ENCODE measurements at places on chromosomes 11 and 22.

- peak; percentile 69 for DNase-seq
Observed at GRCh38 chr22:19419464-19420178, 11.9 kb downstream of the HIRA start.

DNA sequence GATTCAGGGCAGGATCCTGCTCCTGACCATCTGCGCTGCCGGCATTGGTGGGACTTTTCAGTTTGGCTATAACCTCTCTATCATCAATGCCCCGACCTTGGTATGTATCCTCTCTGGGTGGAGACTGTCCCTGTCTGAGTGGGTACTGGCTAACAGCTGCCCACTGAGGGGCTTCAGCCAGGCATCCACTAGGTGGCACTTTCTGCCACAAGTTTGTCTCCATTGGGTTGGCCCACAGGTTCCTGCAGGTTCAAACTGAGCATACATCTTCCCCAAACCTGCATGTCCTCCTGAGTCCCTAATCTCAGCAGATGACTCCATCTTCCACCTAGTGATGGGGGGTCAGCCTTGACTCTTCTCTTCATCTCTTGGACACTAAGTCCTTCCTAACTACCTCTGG is 4.4 kb downstream of the SLC2A11 start:
- no peak for DNase-seq

GRCh38 chr11:110565357-110566336 is 135.9 kb downstream of the FDX1 start:
- no peak for DNase-seq

DNA sequence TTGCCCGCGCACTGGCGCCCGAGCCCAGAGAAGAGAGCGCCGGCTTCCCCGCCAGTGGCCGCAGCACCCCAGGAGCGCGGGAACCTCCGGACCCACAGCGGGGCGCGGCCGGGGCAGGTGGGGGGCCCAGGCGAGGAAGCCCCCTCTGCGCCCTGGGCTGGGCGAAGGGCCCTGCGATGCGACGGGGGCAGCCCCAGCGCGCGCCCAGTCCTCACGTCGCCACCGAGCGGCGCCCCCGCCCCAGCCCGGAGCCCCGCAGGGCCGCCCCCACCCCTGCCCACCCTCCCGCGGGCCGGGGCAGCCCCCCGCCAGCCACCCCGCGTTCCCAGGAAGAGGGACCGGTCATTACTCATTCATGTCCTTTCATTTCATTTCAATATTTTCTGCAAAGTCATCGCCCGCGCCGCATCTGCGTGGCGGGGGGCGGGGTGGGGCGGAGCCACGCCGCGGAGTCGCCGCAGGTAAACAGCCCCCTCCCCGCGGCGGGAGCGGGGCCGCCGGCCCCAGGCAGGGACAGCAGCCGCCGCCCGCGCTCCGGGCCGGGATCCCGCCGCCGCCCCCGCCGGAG is 673 bp upstream of the PANX2 start:
- DNase-seq, result peak; percentile 70

DNA sequence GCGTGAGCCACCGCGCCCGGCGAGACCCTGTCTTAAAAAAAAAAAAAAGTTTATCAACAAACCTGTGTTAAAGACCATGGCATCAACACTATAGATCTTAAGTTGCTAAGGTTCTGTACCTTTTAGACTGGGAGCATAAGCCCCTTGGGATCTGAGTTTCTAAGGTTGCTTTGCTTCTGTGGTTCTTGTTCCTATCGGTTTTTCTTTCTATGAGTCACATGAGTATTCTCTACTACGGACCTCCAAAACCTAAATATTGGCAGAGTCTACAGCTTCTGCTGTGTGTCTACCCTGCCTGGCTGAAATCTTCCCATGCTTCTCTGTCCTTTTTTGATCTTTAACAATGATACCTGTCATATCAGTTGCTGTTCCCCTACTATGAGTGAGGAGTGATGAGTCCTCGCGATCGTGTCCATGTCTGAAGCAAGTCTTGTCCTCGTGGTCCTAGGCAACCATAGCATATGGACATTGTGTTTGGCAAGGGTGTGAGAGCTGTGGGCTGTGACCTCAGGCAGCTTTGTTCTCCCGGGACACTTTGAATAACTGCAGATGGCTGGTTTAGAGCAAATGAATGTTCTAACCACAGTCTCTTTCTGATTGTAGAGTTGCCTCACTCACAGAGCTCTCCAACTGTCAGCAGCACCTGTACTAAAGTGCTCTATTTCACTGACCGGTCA is 9.0 kb upstream of the DLAT start:
- DNase-seq, result peak; percentile 44

- no peak for DNase-seq
Observed at GRCh38 chr11:92249156-92249753, 24.6 kb downstream of the FAT3 start.

- no peak for DNase-seq
Observed at GRCh38 chr22:20775342-20775895, 1.5 kb downstream of the SERPIND1 start.

DNA sequence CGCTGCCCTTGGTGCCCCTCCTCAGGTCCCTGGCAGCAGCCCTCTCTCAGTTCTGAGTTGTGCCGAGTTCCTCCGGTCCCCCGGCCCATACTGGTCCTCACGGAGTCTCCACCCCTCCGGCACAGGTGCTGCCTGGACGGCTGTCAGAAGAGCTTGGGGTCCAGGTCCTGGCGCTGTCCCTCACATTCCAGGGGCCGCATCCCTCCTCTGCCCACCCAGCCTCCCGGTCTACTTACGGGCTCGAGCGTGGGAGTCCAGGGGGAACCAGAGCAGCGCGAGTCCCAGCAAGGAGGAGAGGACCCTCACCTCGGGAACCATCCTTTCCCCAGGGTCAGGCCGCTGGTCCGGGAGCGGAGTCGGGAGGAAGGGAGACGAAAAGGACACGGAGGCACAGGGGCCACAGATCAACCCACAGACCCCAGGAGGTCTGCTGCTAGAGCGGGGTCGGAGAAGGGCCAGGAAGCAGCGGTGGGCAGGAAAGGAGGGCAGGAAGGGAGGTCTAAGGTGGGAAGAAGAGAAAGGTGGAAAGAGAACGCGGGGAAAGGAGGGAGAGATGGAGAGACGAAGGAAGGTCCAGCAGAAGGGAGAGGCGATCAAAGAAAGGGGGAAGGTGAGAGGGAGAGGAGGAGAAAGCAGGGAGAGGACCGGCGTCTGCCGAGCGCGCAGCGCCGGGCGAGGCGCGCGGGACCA is 510 bp downstream of the CHRDL2 start:
- no peak for DNase-seq

- peak; percentile 67 for DNase-seq
Observed at GRCh38 chr22:33018232-33018864, 39.8 kb downstream of the SYN3 start.

- no peak for DNase-seq
Observed at GRCh38 chr22:24526191-24526590, 28.7 kb downstream of the GUCD1 start.

DNA sequence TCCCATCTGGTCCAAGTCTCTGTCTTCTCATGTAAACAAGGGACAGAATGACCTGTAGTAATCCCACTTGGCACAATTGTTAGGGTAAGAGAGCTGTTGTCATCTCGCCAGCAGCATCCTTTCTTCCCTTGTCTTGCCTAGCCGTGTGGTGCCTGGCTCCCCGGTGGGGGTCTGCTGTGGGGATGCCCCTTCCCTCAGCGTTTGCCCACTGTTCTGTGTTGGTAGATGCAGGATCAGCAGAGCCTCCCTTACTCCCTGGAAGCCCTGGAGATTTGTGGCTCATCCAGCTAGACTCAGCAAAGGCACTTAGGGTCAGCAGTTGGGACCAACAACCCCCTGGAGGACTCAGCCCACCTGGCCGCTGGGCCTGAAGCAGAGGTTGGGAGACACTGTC is 13.0 kb downstream of the ACO2 start:
- DNase-seq, result no peak

DNA sequence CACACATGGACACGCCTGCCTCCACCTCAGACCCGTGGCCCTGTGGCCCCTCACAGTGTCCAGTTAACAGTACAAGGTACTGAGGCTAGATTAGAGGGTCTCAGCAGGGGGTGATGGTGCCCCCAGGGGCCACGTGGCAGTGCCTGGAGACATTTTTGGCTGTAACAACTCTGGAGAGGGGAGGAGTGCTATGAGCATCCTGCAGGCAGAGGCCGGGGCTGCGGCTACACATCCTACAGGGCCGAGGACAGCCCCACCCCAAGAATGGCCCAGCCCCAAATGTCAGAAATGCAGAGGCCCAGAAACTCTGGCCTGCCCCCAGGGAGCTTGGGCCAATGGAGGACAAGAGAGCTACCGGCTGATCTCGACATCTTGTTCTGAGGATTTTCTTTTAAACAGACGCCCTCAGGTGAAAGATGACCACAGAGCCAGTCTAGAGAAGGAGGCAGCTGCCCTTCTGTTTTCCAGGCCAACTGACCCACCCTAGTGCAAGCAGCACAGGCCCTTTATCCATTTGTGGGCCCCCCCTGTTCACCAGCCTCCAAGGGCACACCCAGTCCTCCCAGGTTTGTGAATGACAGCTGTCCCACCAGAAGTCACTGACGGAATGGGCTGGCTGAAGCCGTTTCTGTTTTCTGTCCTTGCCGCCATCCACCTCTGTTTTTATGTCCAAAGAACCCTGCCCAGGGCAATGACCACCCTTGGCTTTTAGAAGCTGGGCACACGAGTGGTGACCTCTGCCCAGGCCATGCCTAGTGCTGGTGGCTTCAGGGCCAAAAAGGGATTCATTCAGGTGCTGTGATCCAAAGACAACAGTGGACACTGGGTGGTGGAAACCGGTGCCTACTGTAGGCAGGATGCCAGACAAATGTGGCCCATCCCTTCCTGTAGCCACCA is 85.2 kb upstream of the LINC01488 start:
- DNase-seq, result no peak

DNA sequence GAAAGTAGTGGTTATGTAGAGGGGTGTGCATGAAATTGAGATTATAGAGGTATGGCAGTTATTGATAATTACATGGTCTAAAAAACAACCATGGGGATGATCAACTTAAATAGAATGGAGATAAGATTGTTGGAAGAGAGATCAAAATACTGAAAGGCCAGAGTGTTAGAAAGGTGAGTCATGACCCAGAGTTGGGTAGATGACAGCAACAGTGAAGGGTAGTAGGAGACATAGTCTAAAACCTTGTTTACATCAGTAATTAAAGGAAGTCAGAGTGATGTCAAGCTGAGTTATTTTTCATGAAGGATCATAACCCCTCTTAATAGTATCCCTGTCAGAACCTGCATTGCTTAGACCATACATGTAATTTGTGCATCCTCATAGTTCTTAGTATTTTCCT is 110.9 kb downstream of the ELP4 start:
- DNase-seq, result no peak

DNA sequence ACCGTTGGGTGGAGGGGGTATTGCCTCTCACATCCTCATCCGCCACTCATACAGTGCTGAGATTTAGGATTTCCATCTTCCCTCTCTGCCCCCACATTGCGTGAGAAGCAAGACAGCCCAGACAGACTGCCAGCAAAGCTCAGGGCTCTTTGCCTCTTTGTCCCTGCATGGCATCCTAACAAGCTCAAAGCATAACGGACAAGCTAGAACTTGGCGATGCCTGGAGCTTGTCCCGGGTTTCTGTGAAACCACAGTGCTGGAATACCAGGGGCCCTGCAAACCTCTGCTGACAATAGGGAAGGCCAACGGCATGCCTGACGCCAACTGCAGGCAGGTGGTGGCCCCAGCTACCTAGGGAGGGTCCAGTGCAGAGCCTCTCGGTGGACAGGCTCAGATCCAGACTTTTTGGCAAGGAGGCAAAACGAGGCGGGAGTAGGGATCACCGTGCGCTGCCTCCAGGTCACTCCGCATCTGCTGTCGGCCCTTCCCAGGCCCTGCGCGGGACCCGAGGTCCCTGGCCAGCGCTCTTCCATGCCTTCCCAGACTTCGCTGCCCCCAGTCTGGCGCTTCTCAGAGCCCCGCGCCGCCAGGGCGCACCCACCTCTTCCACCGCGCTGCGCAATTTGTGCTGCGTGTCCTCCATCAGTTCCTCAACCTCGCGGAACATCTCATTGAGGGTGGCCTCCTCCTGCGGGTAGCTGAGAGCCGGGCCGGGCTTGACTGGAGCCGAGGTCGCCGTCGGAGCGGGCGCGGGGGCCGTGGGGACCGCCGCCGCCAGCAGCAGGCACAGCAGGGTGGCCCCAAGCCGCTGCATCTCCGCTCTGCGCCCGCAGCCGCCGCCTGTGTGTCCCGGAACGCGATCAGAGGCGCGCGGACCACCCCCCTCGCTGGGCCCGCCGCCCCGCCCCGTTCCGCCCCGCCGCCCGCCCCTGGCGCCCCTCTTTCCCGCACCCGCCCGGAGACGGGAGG is at the start of gene DKK3:
TSS of gene DKK3 (minus strand) at position 858 of the 969 bp plus-strand sequence. CDS start at position 814, 44 bp downstream.
- peak; percentile 14 for DNase-seq

GRCh38 chr22:42929838-42930155 is 72.7 kb upstream of the ARFGAP3 start:
- no peak for DNase-seq

Measured in GM13977 (cell line).